ENCODE measurements at places on chromosomes 12 and 14.

DNA sequence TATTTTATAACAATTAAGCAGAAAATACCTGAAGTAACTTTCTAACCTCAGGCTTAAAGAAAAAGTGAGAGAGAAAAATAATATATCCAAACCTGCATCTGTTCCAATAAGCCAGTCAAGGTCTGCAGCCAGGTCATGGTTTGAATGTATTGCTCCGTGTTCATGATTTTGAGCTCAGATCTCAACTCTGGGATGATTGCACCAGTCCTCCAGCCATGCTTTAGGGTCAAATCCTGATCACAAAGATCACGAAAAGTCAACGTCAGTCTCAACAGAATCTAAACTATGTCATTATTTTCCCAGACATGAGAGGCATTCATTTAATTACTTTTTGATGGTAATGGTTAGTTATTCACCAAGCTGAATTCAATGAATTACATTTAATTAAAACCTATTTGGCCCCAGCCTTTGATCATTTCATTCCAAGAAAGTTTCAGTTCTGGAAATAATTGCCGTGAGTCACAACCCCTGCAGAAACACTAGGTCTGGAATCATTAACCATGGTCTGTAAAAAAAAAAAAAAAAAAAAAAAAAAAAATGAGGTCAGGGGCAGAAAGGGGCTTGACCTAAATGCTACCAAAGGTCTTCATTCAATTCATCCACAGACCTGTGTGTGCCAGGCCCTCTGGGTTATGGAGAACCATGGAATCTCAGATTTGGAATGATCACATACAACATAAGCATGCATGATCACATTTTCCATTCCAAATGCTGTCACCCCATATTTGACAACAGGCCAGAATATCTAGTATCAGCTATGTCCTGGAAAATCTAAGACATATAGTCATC, 55.6 kb downstream of the NT5DC3 start:
- no peak for DNase-seq

- DNase-seq = no peak
Observed at GRCh38 chr12:29228474-29229157, 79.5 kb downstream of the FAR2 start.

DNA sequence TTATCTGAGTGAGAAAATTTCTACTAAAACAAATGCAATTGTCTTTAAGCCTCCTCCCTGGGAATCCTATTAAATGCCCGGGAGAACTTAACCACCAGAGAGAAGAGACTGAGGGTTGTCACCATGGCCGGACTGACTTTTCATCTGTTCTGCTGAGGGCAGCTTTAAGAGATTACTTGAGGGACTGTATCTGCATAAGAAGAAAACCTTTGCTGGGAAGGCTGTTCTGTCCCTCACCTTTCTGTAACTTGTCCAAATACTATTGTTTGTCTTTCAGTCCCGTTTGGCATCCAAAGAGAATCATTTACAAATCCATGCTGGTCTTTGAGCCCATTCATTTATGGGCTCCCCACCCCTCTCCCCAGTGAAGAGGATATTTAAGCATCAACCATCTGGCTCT, 306.3 kb upstream of the FLRT2 start:
- no peak for DNase-seq

DNA sequence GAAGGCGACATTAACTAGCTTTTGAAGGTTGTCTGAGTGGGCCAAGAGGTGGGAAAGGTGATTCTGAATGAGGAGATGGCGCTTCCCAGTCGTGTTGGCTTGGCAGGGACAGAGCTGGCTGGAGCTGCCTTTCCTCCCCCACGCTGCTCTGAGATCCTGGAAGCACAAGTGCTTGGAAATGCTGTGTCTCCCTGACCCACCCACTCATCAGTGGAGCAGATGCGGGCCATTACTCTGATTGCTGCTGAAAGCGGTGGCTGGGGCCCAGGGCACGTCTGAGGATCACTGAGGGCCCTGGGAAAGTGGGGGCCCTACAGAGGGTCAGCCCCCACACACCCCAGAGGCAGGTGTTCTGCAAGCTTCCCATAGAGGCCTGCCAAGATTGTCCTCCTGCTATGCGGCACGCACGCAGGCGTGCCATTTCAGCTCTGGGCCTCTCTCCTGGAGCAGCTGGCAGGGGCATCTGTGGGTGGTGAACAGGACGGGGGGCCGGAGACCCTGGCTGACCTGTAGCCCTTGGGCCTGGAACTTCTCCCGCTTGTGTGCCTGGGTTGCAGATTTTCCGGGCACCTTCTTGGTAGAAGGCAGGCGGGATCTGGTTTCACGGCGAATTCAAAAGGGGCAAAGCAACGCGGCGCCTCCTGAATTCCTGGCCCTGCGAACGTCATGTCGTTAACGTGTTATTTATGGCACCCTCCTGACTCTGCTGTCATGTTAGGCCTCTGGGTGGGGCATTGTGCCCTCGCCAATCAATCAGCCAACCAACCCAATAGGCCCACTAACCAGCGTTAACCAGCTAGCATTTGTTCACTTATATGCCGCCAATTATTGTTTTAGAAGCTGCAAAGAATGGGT, 133.8 kb upstream of the TBX3 start:
- no peak for DNase-seq

DNA sequence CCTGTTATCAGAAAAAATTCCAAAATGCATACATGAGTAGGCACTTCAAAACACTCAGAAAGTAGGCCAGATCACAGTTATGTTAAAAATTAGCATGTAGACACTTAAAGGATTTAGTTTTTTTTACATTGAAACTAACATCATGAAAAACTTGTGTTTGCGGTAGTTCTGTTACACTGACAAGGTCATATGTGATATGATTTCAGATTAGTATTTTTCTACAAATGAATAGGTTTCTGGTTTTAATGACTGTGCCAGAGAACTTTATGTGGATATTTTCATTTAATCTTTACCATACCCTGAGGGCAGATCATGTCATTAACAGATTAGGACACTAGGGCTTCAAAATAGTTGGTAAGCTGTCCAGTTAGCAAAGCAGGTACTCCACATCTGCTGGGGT, 20.7 kb downstream of the YARS2 start:
- no peak for DNase-seq

DNA sequence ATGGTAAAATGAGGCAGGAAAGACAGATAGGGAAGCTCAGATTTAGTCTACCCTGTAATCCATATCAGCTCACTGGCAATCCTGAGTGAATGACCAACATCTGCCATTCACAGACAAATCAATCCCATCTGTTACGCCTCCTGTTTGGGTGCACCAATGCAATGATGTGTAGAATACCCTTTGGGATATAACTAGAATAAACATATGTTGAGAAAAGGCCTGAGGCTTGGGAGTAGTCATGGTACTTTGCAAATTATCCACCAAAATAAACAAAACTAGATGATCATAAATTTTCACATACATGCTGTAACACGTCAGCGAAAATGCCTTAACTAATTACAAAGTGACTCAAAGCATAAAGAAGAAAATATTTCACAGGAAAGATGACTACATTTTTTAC, 78.8 kb downstream of the KCNC2 start:
- DNase-seq = no peak

DNA sequence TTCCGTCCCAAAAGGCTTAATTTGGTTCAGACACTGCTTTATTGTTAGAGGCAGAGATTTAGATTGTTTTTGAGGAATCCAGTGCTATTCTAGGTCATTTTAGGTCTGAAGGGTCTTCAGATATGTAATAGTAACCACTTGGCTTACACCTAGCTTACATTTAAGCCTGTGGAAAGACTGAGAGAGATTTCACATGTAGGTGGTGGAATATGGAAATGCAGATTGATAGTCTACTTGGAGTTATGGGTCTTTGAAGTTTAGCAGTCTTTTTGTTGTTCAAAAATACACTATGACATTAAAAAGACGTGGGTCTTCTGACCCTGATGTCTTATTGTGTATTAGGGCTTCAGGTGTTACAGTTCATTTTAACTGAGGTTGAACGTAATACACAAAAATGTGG, 51.4 kb upstream of the CCT2 start:
- no peak for DNase-seq

- DNase-seq = no peak
Observed at GRCh38 chr12:17928708-17929366, 161.2 kb downstream of the RERGL start.

DNA sequence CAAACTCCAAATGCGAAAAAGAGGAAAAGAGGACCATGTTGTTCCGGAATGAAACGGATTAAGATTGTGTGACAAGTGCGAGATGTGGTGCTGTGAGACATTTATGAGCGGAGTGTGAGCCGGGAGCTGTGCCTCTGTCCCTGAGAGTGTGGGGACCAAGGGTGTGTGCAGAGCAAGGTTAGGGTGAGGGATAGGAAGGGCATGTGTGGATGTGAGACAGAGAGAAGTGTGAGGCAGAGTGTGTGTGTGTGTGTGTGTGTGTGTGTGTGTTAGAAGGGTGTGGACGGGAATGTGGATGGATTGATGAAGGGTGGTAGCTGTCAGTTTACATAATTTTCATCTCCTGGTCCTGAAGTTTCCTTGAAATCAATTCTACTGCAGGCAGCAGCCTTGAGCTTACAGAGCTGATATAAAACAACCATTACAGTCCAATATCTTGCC, 4.3 kb upstream of the OTX2 start:
- no peak for DNase-seq

DNA sequence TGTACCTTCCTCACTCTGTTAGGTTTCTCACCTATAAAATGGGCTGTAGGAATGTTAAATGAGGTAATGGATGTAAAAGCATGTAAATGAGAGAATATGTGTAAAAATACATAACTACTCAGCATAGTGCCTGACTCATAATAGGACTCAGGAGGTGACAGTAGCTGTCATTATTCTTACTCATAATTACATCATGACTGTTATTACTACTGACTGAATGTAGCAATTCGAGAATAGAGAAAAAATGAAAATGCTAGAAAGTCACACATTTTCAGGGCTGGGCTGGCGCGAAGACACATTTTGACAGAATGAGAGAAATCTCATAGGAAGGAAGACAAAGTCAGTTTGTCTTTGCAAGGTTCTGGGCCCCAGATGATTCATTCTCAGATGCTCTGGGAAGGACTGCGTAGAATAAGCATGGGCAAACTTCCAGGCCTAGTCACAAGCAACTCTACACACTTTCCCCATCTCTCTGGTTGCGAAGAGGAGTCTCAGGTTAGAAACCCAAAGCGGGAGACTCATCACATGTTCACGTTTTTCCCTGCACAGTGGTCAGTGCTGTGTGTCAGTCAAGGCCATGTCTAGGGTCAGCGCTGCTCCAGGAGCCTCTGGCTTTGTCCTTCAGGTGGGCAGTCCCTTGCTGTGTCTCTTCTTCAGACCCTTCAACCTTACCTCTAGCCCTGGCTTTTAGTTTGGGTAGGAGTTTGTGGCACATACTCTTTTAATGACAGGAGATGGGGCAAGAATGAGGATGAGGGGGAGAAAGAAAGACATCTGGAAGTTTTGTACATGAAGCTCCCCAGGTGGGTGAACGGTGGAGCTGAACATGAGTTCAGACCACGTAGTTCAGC, 8.4 kb downstream of the GPRC5A start:
- DNase-seq = no peak

DNA sequence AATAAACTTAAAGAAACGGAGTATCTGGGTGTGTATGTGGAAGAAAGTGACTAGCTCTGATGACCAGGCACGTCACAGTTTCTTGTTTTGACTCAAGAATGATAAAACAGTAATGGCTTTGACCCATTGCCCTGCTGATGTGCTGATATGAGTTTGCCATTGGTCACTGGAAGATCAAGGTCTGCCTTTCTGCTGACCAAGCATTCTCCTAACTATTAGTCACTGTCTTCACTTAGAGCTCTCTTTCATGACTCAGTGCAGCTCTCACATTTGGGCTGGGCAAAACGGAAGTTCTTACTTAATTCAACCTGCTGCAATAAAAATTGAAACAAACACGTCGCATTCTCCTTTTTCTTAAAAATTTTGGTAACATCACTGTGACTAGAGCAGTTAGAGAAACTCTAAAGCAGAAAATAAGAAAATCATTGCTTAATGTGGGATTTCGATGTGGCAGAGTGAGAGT, 366.7 kb downstream of the BTG1 start:
- DNase-seq = no peak

- DNase-seq = no peak
Observed at GRCh38 chr14:74346341-74346740, 1.9 kb upstream of the VRTN start.

GRCh38 chr14:76774821-76775694, 13.8 kb downstream of the VASH1 start:
- DNase-seq = no peak

DNA sequence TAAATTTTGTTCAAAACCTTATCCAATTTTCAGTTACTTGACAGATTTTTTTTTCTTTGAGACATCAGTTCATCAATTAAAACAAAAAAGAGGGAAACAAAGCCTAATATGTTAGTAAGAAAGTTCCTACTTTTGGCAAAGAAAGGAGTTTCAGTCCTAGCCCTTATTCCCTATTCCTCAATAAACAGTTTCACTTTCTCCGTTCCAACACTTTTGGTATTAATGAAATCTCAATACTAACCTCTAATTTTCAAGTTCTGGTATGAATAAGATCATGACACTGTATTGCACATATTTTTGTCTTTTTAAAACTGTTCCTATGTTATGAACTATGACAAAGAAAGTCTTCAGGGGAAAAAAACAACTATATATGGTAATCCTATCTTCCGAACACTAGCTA, 48.4 kb downstream of the RPS6KA5 start:
- no peak for DNase-seq

DNA sequence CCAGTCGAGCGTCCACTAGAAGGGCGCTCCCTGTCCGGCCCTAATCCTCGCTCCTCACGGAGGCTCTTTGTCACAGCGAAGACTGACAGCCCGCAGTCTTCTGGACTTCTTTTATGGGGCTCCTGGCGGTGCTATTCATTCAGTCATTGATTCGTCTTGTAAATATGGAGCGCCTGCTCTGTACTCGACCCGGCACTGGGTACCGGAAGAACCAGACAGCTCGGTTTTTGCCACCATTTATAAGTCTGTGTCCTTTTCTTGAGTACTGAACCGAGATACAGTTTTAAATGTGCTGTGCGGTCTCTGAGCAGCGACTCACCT, 570 bp downstream of the DMAC2L start:
- DNase-seq = no peak

- DNase-seq = no peak
Observed at GRCh38 chr14:38150075-38150474, 57.6 kb upstream of the SSTR1 start.

DNA sequence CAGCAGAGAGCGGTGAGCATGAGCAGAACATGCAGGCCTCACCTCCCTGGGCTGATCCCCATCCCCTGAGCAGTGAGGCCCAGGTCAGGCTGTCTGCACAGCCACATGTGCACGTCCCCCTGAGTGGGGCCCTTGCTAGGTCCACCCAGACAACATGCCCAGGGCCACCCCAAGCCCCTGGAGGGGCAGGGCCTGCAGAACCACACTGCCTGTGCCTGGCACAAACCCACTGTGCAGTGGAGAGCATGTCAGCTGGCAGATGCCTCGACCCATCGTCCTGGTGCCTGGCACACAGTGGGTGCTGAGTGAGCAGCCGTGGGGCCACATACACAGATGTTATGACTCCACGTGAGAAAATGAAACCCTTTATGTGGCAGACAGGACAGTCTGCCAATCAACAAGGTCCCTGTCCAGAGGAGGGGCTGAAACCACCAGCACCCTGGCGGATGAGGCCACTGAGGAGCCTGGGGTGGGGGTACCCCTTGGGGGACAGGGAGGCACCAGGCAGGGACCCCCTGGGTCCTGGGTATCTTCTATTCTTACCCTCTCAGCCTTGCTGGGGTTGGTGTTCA, 8.3 kb downstream of the ANHX start:
- DNase-seq = no peak

Measured in NCI-H1436 treated with DMSO at 0.1 percent for 48 hours (cell line).